NCI-H1417 treated with DMSO at 0.1 percent for 48 hours (cell line): ENCODE measurements at places on chromosomes 12 and 14.

DNA sequence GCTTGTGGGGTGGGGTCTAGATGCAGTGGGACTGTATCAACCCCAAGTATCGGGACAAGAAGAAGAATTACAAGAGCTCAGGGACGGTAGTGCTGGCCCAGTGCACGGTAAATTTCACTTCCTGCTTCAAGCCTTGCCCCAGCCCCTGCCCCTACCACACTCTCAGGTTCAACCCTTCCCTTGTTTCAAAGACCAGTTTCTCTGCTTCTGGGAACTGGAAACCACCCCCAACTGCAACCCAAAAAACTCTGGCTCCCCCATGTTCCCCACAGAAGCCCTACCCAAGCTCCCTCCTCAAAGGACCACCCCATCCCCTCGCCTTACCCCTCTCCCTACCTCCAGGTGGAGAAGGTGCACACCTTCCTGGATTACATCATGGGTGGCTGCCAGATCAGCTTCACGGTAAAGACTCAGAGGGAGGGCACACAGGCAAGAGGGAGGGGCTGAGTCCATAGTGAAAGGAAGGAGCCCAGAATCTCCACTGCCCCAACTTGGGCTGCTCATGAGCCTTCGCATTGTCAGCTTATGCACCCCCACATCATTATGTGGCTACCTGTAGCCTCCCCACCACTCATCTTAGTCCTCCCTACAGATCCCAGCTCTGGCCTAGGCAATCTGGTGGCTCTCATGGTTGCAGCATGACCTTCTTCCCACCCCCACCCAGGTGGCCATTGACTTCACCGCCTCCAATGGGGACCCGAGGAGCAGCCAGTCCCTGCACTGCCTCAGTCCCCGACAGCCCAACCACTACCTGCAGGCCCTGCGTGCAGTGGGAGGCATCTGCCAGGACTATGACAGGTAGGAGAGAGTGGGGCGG lies 4.3 kb downstream of the CPNE6 start:
- no peak for DNase-seq

DNA sequence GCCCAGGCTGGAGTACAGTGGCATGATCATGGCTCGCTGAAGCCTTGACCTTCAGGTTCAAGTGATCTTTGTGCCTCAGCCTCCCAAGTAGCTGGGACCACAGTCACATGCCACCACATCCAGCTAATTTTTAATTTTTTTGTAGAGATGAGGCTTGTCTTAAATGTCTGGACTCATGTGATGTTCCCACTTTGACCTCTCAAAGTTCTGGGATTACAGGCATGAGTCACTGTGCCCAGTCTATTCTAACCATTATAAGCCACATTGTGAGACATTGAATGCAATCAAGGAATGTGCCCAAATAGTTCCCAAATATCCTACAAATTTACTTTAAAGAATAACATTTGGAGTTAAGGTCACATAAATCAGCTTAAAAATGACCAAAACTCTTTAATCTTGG lies 130.7 kb upstream of the ARID2 start:
- DNase-seq: no peak

DNA sequence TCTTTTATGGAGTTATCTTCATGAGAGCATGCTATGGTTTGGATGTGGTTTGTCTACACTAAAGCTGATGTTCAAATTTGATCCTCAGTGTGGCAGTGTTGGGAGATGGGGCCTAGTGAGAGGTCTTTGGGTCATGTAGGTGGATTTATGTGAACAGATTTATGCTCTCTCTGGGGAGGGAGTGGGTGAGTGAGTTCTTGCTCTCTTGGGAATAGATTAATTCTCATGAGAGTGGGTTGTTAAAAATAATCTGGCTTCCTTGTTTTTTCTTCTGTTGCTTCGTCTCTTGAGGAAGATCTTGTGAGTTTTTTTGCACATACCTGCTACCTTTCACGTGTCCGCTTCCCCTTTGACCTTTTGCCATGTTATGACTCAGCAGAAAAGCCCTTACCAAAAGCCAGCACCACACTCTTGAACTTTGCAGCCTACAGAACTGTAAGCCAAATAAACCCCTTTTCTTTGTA lies 20.5 kb downstream of the DERA start:
- no peak for DNase-seq

DNA sequence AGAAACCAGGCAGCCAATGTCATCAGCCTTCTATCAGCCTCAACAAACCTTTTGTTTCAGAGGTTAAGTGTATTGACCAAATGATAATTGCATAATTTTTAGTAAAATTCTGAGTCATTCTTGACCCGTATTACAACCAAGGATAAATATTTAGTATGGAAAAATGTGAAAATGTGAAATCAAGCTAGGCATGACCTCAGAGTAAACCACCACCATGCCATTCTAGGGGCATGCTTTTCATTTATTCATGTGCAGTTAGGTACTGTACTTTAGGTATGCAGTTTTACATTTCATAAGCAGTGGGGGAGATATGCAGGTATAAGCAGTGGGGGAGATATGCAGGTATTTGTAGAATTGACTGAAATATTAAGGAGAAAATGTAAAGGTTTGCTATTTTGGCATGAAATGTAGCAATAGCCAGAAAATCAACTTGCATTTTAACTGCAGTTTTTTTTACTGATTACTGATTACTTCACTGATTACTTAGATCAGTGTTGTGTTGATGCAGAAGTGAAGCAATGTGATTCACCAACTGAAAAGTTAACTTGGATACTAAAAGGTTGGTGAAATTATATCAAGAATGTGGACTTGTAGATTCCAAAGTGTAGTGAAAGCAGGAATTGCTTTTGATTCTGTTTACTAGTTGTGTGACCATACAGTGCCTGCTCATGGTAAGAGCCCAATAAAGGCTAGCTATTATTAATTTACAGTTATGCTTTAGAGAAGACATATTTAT lies 184.2 kb downstream of the ESR2 start:
- no peak for DNase-seq

GRCh38 chr12:115968211-115968610 lies 309.3 kb downstream of the MED13L start:
- no peak for DNase-seq
